Stimulated activated CD4-positive, alpha-beta T cell treated with anti-CD3 and anti-CD28 coated beads, TNF-alpha, amount 100 ng/mL, for 1 hour (primary cell): ENCODE measurements at places on chromosomes 5 and 9.

- DNase-seq: no peak
Measured at GRCh38 chr5:142181547-142182163, 73.1 kb downstream of the NDFIP1 start.

GRCh38 chr5:172910828-172911627 lies 48.2 kb upstream of the RPL26L1 start:
- no peak for DNase-seq

GRCh38 chr5:97877588-97877987 lies 694.5 kb upstream of the RIOK2 start:
- DNase-seq: no peak

GRCh38 chr9:134204041-134204440 lies 39.7 kb upstream of the RNU6ATAC start:
- no peak for DNase-seq

DNA sequence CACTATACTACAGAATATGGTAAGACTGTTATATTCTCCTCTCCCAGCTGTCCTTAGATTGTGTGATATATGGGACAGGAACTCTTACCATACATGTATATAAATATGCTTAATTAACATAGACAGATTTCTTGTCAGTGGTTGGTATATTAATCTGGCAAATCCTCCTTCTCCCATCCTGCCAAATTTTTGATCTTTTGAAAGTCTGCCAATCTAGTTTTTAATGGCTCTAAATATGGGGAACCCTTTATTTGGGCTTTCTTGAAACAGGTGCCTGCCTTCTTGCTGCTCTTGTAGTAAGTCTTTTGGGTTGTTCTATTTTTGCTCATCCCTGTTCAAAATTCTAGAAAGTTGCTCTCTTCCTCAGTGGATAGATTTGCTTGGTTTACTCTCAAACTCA lies 63.5 kb downstream of the SPATA31D1 start:
- no peak for DNase-seq

DNA sequence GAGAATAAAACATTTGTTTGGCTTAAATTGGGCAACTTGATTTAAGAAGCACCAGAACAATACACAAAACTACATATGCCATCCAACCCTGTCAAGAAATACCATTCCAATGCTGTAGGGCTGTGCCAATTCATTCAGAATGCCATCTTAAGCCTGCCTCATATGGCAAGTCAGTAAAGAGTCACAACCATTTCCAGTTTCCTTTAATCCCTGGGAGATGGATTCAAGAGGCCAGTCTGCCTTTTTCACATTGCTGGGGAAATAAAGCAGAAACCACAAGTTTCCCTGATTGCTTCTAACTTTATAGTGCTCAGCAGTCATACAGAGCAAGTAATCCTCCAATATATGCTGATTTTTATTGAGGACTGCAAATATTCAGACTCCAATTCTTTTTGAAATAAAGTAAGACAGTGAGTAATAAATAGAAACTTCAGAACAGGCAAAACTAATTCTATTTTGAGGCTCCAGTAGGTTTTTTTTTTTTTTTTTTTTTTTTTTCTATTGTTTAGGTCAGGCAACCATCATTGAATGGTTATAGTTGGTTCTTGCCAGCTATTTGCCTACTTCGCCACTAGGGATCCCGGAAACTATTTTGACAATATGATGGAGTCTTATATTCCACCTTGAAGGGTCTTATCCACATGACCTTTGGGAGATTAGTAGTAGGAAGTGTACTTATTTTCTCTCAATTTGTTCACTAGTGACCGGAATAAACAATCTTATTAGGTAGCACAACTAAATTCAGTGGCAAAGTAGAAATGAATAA lies 400.9 kb upstream of the MEF2C start:
- no peak for DNase-seq

DNA sequence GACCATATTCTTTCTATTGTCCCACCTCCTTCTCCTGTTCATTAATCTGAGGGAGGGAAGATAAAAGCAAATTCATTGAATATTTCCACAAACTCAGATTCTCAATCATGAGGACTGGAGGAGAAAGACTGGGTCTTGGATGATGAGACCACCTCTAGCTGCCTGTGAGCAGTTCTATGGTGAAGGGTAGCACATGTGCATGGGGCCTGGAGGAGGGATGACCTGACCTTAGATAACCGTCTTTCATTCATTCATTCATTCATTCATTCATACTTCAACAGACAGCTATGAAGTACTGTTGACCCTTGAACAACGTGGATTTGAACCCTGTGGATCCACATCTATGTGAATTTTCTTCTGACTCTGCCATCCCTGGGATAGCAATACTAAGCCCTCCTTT lies 68.4 kb downstream of the MED10 start:
- DNase-seq: no peak

DNA sequence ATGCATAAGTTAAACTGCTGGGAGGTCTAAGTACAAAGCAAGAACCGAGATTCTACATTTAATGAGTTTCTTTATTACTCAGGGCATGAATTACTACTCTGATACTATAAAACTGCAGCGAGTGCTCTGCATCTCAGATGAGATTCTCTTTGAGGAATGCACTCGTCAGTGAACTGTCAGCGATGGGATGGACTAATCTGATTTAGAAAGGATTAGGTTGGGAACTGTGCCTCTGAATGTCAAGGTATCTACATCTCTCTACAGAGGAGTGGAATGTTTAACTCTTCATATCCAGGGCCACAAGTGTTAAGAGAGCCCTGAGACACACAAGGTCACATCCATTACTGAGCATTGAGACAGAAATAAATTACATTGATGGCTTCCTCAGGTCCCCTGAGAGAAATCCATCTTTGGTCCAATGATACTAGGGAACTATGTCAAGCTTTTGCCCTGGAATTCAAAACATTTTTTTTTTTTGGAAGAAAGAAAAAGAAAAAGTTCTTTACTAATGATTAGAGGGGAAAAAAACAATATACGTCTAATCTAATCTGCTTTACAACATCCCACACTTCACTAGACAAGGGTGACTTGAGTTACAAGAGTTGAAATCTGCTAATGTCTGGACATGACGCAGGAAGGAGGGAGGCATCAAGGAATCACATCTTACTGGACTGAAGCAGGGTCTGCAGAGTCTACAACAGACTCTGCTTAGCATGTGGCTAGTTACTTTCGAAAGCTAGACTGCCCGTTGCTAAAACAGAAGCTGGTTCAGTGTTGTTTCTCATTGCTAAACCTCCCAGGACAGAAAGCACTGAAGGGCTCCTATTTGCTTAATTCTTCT lies 270.0 kb upstream of the TLE4 start:
- DNase-seq: no peak

- no peak for DNase-seq
Measured at GRCh38 chr9:100534401-100534800, 43.5 kb upstream of the CAVIN4 start.

DNA sequence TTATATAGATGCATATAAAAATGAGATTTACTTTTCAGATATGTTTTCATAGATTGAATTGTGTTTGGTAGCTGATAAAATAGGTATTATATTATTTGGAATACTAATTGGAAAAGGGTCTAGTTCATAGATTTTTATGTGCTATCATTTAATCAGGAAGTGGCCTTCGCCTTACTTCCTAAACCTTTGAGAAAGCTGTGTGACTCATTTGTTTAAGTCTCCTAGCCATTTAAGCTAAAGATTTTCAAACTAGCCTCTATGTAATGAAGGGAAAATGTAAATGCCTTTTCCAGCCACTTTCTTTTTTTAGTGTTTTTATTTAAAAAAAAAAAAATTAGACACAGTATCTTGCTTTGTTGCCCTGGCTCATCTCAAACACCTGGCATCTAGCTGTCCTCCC lies 97.5 kb downstream of the DMXL1 start:
- DNase-seq: no peak

DNA sequence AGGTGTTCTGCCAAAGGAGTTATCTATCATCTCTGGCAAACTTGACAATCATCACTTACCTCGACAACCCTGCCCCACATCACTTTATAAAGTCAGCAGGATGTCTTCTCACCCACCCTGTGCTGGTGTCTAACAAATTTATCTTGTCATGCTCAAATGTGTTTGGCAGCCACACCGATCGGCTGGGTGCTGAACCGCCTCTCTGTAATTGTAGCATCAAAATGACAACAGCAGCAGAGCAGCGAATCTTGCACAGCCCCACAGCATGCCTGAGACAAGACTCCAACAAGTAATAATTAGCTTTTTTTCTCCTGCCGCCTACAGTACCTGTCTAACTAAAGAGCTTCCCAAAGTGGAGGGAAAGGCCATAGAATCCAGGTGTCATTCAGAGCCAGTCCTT lies 176.2 kb downstream of the NR3C1 start:
- DNase-seq: no peak

- DNase-seq: no peak
Measured at GRCh38 chr9:138095813-138096518, 218.4 kb downstream of the CACNA1B start.

DNA sequence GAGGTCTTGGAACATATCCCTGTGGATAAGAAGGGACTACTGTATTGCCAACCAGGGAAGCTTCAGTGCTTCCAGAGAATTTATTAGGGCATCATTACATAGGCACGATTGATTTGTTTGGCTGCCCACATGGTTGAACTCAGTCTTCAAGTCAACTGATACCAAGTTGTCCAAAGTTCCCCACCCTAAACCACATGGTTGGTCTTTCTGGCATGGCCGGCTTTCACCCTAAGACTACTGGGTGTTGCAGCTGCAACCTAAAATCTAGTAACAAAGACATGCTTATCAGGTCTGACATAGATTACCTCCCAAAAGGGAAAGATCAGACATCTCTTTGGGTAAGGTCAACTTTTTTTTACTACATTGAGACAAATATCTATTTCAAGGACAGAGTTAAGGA lies 37.0 kb downstream of the FAF2 start:
- DNase-seq: no peak

DNA sequence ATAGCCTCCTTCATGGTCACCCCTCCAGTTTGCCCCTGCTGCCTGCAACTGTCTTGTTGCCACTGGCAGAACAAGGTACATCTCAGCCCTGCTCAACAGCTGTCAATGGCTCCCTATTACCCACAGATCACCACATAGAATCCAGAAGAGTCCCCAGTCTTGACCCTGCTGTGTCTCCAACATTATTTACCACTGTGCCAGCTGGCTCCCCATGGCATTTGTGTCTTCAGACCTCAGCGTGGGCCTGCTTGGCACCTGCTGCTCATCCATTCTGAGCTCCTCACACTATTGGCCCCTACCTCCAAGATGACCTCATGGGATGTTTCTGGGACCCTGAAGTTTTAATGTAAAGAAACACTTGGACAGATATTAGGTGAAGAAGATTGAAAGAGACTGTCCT lies 201.9 kb downstream of the HSPA4 start:
- DNase-seq: no peak

DNA sequence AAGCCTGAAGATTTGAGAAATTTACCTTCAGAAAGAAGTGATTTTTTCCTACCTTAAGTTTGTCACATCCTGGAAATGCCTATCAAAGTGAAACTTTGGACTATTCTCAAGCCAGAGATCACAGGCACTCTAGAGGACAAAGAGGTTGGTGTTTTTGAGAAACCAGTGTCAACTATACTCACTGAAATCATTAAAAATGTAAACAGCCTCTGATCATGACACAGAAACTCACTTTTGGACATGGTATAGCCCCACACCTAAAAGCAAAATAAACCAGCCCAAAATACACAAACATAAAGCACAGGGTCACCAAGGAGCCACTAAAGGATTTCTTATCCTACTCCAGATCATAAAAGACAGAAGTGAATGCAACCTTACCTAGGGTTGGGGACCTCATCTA lies 65.7 kb upstream of the ICE1 start:
- no peak for DNase-seq

DNA sequence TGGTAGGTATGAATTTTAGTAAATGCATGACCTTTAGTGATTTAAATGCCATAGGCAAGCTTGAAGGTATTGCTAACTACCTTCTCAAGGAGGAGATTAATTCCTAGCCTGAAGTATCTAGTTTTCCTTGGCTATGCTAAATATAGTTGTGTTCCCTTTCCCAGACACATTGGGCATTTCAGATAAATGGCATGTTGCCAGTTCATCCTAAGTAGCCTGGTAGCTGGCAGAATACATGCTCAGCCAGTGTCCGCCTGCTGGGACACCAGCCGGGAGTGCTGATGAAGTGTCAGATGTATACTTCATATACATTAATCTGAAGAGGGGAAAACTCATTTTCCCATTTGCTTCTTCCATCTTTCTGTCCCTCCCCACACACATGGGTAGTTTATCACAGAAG lies 196.9 kb downstream of the MAST4 start:
- no peak for DNase-seq

GRCh38 chr5:60583616-60584015 lies 116.3 kb downstream of the DEPDC1B start:
- no peak for DNase-seq

DNA sequence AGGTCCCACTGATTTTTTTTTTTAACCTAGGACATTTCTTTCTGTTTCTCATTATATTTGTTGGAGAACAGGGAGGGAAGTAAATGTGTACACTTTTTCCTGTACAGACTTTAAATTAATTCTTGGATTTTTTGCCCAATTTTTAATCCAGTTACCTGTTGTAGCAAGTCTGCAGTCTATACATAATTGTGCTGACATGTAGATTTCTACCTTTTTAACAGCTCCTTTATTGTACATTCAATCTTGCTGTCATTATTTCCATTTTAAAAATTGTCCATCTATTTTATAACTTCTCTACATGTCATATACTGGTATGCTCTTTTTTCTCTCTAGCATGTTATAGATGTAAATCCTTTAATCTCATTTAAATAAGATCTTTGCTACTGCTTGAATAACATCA lies 1838.7 kb upstream of the CDH9 start:
- no peak for DNase-seq

- no peak for DNase-seq
Measured at GRCh38 chr9:13090628-13091027, 188.9 kb downstream of the MPDZ start.

- DNase-seq: no peak
Measured at GRCh38 chr5:173438951-173439350, 110.7 kb upstream of the STC2 start.

- DNase-seq: no peak
Measured at GRCh38 chr5:143972068-143972467, 160.1 kb downstream of the HMHB1 start.

DNA sequence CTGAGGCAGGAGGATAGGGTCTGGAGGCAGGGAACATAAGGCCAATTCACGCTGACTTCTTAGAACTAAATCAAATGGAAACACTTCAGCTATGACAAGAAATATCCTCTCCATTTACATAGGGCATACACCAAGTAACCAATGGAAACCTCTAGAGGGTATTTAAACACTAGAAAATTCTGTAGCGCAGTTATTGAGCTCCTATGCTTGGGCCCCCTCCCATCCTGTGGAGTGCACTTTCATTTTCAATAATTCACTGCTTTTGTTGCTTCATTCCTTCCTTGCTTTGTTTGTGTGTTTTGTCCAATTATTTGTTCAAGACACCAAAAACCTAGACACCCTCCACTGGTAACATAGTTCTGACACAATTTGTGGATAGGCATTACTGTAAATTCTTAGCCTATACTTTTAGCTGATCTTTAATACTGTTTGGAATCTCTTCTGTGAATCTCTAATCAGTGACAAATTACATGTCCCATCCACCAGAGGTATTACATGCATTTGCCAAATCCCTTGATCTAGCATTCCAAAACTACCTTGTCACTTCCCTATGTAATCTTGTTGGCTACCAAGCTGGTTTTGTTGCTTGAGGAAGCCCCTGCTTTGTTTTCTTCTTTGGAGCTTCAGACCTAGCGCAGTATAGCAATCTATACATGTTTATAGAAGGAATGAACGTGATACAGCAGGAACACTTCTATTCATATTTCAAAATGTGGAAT lies 61.6 kb downstream of the ST8SIA4 start:
- DNase-seq: no peak
